ENCODE measurements at places on chromosomes 16 and 17.

GRCh38 chr16:57604177-57604576, 24.3 kb upstream of the ADGRG1 start:
- no peak for DNase-seq

- DNase-seq: no peak
These were observed 9.1 kb downstream of the ZSCAN10 start for GRCh38 chr16:3089717-3090592.

DNA sequence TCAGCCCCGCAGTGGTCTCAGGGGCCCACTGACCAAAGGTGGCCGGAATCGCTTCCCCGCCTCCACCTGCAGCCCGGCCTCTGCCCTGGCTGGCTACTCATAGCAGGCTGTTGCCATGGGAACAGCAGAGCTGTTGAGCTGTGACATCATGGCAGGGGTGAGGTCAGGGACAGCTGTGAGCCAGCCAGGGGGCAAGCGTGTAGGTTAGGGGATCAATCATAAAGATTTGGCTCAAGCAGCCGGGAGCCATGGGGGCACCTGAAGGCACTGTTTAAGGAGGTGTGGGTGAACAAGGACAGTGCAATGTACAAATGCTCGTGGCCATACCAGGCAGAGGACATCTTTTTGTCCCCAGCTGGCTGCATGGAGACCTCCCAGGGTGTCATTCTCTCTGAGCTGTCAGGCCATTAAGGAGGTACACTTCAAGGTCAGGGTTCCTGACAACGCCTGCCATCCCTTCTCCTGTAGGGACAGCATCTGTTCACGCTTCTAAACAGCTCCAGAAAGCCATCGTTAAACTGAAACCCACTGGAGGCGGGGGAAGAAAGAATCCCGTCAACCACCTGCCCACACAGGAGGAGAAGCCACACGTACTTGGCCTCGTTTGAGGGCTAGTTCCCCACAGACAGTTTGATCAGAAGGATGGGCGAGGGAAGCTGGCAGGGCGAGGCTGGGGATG, at the start of gene CEP295NL:
TSS of gene CEP295NL (minus strand) at position 101 of the 679 bp plus-strand sequence. CDS start 1,373 bp downstream, outside the sequence.
- DNase-seq: no peak

- DNase-seq: no peak
These were observed 5.1 kb downstream of the BAHCC1 start for GRCh38 chr17:81400154-81400977.

GRCh38 chr17:71188811-71189492, 931.9 kb upstream of the SOX9 start:
- DNase-seq: no peak

- DNase-seq: no peak
These were observed 56.1 kb upstream of the TMC5 start for GRCh38 chr16:19361587-19361986.

- DNase-seq: no peak
These were observed 30.9 kb upstream of the PLLP start for GRCh38 chr16:57315416-57315815.

DNA sequence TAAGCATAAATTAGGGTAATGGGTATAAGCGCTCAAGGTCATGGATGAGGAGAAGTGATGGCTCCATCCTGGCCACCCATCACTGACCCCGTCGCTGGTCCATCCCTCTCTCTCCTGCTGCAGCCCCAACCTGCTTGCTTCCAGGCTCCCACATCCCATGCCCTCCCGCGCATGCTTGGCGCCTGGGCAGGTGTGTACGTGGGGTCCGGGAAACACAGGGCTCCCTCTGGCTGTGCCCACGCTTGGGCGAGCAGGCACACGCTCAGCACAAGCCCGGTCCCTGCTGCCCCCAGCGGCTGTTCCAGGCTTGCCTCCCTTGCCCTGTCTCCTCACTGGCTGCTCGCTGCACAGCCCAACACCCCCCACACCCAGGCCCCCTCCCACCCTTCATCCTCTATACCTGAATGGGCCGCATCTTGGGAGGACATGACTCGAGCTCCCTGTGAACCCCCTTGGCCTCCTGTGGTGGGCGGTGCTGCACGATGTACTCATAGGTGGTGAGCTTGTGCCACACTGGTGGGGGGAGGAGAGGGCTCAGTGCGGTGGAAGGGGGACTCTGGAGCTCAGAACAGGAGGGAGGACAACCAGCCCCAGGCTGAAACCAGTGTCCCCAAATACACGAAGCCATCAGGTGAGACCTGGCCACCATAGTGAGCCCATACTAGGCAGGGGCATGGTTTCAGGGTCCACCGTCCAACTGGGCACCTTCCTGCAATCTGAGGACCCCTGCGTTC, 4.7 kb upstream of the TPPP3 start:
- no peak for DNase-seq

- DNase-seq: no peak
These were observed 72.5 kb downstream of the CMIP start for GRCh38 chr16:81517150-81517499.

DNA sequence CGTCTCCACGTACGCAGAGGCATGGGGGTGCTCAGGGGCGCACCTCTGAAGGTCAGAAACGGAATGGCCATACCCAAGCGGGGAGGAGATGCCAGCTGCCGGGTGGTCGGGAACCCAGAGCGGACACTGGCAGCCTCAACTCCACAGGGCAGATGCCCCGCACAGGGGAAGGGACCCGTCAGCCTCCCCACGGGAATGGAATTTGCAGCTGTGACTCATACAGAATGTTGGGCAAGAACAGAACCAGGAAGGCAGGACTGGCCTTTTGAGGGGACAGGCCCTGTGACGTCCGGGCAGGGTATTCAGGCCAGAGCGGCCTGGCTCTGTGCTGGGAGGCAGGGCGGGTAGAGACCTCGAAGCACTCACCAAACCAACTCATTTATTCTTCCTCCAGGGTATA, 7.5 kb downstream of the TK1 start:
- DNase-seq: no peak

- DNase-seq: no peak
These were observed 790 bp downstream of the CRHR1 start for GRCh38 chr17:45784741-45785479.

DNA sequence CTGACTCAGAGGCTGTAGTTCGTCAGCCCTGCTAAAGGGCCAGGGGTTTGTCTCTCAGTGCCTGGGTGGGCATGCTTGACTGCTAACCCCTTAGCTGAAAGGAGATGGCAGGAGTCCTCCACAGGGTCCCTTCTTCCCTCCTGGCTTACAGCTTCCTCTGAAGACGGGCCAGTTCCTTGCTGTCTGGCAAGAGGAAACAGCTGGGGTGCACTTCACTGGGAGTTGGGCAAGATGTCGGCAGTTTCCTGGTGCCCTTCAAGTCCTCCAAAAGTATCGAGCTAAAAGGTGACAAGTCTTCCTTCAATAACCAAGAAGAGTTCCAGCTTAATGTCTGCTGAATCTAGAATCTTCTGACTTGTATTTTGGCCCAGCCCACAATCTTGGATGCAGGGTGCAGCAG, 23.4 kb downstream of the NUP85 start:
- DNase-seq: no peak
